ENCODE measurements at places on chromosomes 7 and 10.

- no peak for DNase-seq
Observed at GRCh38 chr7:103905997-103906396, 83.5 kb downstream of the RELN start.

DNA sequence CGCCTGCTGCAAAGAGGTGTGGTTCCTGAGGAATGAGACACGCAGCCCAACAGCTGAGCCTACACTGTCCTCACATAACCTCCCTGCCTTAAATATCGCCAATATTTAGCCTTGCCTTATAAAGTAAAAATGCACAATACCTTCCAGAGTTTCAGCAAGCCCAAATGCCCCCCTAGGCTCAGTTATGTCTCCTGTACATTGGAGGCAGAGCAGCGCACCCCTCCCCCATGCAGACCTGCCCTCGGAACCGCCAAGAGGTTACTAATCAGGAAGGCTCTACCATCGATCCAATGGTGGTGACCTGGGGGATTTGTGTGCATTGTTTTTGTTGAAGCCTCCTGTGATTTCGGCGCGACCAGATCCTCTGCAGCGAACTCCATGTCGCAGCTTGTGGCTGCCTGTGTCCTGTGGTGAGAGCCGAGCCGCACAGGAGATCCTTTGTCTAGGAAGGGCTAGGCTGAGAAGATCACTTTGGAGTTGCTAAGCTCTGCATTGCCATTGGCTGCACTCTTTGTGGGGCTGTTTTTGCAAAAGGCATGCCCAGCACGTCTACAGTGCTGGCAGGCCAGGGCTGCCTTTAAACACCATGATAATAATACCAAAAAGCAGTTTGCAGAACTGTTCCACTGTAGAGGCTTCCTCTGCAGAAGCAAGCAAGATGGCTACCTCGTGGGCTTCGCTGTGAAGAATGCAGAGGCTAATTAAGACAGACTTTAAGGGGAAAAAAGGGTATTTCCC is 40.1 kb downstream of the TET1 start:
- peak; percentile 82 for DNase-seq

- DNase-seq: no peak
Observed at GRCh38 chr7:45642044-45642443, 67.9 kb downstream of the ADCY1 start.

DNA sequence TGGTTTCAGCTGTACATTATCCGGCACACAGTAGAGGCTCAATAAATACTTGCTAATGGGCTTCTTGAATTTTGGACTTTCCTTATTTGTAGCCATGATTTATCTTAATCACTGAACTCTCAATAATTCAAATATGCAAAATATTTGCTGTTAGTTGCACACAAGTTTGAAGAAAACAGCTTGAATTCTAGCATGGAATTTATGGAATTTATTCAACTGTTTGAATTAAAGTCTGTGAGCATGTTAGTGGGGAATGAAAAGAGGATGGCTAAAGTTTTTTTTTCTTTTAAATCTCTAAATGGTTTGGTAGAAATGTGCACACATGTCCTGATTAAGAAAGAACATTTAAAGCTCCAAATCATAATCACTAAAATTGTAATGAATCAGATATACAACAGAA is 42.5 kb downstream of the SIRT1 start:
- no peak for DNase-seq

DNA sequence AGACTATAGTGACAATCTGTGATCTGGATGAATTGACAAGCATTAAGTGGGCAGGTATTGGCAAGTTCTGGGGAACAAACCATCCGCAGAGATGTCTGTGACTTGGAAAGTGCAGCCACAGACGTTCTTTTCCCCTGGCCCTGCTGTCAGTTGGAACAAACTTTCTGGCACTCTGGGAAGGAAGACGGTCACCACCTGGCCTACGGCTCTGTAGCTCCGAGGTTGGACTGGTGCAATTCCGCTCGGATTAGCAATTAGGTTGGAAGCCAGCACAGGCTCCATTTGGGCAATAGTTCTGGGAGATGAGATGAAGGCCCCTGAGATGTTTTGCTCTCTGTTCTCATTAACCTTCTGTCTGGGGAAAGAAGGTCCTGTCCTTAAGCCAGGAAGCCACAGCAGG is 437.5 kb downstream of the CALN1 start:
- DNase-seq: no peak

GRCh38 chr10:124280916-124281315 is 137.8 kb downstream of the OAT start:
- DNase-seq: no peak

DNA sequence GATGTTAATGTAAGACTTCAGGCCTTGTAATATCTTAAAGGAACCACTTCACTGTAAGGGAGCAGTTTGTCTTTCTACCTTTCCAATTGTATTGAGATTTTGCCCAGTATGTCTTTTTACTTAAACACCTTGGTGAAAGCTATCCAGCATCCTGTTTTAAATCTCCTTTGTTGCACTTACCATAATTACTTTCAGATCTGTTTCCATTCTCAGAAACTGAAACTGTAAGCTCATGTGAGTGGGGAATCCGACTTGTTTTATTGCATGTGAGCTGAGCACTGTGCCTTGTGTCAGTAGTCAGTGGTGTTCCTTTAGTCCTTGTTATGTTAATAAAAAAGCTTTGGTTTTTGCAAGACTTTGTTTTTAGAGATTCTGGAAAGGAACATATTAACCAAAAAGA is 42.2 kb downstream of the BMPR1A start:
- DNase-seq: no peak

- no peak for DNase-seq
Observed at GRCh38 chr10:63068246-63068645, 64.9 kb upstream of the NRBF2 start.

DNA sequence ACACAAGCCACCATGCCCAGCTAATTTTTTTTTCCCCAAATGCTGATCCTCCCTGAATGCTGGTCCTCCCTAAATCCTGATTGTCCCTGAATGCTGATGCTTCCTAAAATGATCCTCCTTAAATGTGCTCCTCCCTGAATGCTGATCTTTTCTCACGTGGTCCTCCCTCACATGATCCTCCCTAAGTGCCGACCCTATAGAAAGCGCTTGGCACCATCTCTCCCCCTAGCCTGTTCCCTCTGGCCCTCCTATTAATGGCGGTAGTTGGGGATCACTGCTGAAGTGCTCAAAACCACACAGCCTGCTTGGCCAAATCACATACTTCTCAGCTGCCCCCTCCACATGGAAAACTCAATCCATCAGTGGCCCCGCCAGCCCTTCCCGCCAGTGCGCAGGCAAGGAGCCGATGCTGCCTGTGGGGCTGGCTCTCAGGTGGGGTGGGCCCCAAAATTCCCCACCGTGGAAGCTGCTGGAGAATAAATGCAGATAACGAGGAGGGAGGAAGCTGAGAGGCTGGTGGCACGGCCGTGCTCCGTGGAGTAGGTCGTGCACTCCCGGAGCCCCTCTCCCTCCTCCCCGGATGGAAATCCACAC is 42.9 kb downstream of the COL26A1 start:
- no peak for DNase-seq

GRCh38 chr7:156540619-156541165 is 99.9 kb upstream of the RNF32 start:
- DNase-seq: no peak

- DNase-seq: no peak
Observed at GRCh38 chr10:121245754-121246153, 352.5 kb downstream of the FGFR2 start.

Measured in COR-L47 (cell line).